ENCODE measurements at places on chromosomes 16 and 17.

DNA sequence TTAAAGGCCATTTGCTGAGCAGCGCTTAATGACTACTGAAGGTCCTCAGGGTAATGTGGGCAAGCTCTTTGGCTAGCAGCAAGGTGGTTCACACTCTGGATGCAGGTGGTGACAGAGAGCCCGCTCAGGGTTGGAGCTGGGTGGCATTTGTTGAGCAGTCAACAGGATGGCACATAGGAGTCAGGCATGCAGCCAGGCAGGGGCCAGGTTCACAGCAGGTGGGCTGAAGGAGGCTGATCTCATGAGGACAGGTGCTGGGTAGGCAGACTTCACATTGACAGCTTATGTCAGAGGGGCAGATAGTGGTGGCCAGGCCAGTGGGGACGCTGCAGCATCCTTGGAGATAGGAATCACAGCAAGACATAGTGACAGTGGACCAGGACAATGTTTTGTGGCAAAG is 4.5 kb downstream of the KRTAP3-1 start:
- DNase-seq = no peak

- no peak for DNase-seq
These were observed 34.2 kb upstream of the NLRP1 start for GRCh38 chr17:5618476-5618875.

DNA sequence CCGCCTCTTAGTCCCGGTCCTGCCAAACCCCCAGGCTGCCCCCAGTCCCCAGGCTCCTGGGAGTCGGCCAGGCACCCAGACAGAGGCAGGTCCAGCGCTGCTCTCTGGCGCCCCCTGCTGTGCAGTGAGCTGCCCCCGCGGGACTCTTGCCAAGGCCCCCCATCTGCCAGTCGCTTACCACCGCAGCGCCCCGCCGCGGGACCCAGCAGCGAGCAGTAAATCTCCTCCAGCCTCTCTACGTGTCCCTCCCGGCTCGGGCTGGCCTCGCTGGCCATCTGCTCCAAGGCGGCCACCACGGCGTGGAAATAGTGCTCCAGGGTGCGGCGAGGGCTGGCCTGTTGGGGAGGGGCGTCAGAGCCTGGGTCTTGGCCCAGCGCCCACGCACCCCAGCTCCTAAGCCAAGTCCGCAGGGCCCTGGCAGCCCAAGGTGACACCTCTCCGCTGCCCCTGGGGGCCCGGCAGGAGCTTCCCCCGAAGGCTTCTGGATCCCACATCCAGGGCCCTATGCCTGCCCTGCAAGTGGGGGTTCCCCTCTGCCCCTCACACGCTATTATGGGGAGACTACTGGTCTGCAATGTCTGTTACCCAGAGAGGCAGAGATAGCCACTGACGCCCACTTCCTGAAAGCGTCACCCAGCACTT is 33.7 kb upstream of the MFSD6L start:
- DNase-seq = no peak

DNA sequence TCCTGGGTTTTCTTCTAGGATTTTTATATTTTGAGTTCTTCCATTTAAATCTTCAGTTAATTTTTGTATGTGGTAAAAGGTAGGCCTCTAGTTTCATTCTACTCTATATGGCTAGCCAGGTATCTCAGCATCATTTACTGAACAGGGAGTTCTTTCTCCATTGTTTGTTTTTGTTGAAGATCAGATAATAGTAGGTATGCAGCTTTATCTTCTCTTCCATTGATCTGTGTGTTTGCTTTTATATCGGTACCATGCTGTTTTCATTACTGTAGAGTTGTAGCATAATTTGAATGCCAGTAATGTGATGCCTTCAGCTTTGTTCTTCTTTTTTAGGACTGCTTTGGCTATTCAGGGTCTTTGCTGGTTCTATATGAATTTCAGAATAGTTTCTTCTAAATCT is 77.3 kb downstream of the USP22 start:
- no peak for DNase-seq

DNA sequence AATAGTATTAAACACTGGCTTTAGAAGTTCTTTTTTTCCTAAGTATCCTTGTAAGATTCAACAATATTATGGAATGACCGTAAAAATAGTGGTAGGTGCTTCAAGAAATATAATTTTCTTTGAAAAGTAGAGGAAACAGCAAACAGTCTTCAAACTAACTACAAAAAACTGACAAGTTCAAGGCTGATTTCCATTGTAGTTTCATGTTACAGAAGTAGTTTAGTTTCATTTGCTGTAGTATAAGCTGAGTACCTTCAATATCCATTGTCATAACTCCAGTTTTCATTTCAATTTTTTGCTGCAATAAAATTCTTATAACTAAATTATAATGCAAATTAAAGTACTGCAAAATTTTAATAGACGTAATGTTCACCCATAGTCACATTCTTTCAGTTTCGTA is 19.3 kb downstream of the PHKB start:
- DNase-seq = no peak

DNA sequence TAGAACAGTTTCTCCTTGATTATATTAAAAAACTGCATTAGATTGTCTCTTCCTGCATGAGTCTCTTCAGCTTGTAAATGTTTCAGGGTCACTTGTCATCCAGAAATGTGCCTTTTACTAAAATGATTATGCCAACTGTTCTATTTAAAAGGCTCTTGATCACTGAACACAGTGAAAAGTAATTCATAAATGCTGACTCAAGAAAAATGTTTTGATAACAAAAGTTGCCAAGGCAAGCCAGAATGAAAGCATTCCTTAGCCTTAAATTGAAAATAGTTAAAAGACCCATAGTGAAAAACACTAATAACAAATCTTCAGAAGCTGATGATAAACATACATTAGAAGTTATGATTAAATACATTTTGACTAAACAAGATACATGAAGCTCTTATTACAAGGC is 356.0 kb upstream of the KIF2B start:
- no peak for DNase-seq

DNA sequence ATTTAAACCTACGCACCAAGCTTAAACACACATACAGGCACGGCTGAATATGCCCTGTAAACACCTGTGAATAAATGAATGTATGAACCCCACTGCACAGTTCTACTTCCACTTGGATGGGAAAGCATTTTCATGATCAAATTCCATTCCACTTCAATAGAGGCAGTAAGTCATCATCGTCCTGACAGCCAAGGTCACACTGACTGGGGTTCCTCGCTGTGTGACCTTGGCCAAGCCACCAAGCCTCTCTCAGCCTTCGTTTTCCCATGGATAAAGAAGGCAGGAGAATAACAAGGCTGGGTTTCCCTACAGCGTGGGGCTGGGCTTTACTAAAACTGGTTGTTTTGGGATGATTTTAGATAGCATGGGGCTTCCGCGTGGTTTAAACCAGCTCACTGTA is 82.8 kb downstream of the TBC1D16 start:
- no peak for DNase-seq

DNA sequence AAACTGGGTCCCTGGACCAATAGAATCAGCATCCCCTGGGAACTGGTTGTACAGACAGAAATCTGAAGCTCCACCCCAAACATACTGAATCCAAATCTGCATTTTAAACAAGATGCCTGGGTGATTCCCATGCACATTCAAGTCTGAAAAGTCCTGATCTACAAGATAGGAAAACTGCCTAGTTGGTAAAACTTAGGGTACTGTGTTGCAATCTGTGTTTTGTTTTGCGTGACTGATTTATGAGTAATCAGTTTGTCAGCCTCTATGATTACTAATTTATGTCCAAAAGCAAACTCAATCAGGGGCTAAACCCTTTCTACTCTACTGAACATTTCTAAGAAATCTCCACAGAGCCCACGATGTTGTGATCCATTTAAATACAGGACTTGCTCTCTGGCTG is 103.8 kb downstream of the YPEL2 start:
- peak; percentile 84 for DNase-seq

DNA sequence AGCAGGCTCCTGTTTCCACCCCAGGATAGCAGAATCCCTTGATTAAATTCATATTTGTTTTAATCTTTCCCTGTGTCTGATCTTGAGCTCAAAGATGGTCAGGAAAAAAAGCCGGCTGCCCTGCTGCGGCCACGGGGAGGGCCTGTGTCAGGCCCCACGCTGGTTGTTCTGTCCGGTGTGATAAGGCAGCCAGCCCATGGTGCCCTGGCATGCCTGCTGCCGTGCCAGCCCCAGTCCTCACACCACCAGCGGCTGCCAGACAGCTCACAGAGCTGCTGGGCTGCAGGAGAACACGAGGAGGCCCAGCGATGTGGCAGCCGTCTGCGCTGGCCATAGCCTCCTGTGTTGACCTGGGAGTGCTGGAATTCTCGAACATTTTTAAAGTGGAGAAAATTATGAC is 34.7 kb upstream of the BRD7 start:
- no peak for DNase-seq

GRCh38 chr17:214881-215331 is 33.5 kb upstream of the DOC2B start:
- DNase-seq = no peak

GRCh38 chr16:23368469-23368868 is 66.4 kb downstream of the SCNN1B start:
- no peak for DNase-seq

DNA sequence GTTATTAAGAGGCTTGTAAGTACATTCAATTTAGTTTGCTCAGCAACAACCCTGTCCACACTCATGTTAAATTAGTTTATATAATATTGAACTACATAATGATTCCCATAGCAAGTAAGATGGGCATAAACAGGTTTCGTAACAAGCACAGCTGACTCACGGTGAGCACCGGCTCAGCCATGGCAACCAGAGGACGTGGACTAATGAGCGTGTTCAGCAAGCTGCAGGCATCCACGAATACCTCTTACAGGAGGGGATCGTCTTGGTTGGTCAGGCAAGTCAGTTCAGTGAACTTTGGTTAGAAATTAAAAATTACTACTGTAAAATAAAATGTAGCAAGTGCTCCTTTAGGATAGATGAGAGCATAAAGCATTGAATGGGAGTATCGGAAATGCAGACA is 58.4 kb downstream of the ELAC2 start:
- DNase-seq = peak; percentile 32

DNA sequence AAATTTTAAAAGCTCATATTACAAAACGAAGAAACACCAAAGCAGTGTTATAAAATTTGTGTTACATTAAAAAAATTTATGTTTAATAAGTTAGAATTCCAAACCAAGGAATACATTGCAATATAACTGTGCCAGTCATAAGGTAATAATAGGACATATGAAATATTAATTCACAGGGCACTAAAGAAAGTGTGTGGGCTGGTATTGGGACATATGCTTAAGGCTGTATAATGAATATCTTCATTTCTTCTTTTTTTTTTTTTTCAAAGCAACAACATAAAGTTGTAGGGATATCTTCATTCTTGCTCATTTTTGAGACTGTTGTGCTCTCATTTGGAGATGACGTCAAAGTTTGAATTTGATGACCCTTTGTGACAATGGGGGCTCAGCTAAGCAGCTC is 17.5 kb upstream of the FBXO47 start:
- DNase-seq = no peak

DNA sequence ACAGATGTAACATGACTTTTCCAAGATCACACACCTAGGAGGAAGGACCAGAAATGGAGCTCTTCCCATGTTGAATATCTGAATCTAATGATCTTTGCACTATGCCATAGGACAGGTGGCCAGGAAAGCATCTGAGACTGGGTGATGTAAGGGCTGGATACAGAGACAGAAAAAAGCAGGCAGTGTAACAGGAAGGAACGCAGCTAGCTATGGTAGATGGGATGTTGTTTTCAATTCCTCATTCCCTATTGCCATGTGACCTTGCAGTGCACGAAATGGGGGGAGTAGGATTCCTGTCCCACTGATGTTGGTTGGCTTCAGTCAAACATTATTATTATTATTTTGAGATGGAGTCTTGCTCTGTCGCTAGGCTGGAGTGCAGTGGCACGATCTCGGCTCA is 3.7 kb upstream of the NPIPB15 start:
- DNase-seq = no peak

DNA sequence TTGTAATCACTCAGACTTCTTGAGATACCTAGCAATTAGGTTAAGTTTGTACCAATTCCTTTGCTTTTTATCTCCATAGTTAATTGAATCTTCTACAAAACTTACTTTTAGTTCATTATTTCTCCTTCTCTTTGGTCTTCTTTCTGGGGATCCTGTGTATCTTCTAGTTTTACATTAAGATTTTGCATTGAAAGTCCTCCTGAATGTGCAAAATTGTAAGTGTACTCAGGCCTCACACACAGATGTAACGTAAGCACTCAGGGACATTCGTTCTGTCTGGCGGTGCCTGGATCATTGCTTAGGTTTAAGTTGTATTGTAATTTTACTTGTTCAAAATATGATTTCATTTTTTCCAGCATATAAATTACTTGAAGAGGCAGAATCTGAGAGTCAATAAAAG is 222.6 kb upstream of the CPHXL start:
- DNase-seq = no peak

DNA sequence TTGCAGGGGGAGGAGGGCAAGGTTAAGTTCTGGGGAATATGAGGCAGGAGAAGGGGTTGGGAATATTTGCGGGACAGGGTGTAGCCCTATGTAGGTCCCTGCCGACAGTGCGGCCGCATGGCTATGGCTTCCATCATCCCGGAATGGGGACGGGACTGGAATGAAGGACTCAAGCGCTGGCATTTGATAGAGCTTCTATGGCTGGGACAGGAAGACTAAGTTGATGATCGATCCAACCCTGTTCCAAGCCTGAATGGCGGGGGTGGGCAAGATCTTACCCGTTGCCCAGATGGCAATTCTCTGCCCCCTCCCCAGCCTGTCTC is 47.1 kb downstream of the SRCIN1 start:
- no peak for DNase-seq

GRCh38 chr17:21378553-21378952 is 2.4 kb downstream of the KCNJ12 start:
- DNase-seq = no peak

- no peak for DNase-seq
These were observed 233.8 kb upstream of the GSE1 start for GRCh38 chr16:85379041-85380001.

DNA sequence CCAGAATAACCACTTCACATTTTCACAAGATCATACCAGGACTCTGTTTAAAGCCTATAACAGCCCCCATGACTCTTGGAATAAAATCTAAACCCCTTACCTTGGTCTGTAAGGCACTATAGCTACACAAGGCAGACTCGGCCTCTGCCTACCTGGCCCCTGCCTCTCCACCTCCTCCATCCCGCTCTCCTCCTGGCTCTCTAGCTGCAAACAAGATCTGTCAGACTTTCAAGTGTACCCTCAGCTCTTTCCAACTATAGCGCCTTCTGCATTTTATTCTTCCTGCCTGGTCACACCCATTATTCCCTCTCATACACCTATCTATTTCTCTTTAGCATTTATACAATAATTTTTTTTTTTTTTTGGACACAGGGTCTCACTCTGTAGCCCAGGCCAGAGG is 8.2 kb downstream of the USP31 start:
- DNase-seq = no peak
